ENCODE measurements at places on chromosomes 5 and 9. TPM values are rescaled to one million over a fixed set of nuclear protein-coding genes. Genes with fewer than 3 reads are reported as not detected.

DNA sequence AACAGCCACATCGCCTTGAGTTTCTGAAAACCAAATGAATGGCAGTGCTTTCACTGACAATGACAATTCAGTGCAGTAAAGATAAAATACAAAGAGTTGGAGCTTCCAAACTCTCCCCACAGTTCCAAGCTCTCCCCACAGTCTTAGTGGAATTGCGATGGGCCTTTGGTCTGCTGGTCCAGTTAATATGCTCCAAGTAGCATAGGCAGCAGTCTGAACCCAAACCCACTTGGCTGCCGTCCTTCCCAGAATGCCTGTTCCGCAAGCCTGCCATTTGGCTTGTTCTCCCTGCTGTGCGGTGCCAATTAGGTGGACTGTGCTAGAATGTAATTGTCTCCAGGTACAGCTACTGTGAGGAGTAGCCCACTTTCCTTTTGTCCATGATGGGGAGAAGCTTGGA, 250.1 kb downstream of the GOLPH3 start:
- no peaks in the 10 kb centered on the region for H3K4me1 ChIP-seq
- no peak overlapping the region for H3K27ac ChIP-seq
- no peaks in the 10 kb centered on the region for H3K36me3 ChIP-seq
- H3K27me3 ChIP-seq: no peaks in the 10 kb centered on the region

Gene PLAC8L1
- 2.0 TPM for total RNA-seq

DNA sequence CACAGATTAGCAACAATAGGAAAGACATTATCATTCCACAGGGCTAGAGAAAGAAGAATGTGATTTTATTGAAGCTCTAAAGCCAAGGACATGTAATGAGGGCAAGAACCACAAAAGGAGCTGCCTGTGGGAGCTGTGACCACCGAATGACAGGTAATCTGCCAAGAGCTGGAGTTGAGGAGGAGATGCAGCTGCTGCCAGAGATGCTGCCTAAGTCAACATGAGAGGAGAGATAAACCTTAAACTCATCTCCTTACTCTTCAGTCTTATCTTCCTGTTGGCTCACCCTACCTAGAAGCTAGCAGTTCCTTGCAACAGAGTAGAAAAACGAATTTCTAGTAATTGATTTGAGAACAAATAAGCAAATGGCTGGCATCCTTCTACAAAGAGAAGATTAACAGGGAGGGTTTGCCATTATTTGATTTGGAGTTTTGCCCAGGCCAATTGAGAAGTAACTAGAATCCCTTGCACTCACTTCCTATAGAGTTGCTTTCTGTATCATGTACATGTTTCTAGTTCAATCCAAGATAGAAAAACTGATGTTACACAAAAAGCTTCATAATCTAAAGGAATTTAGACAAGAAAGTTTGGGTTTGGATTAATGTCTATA, 539.2 kb downstream of the TLE1 start:
- H3K4me3 ChIP-seq: no peak overlapping the region
- no peak overlapping the region for H3K27ac ChIP-seq
- no peak for DNase-seq
- no peaks in the 10 kb centered on the region for H3K27me3 ChIP-seq
- no peaks in the 10 kb centered on the region for H3K36me3 ChIP-seq

Gene FGF10
- 10.9 TPM for total RNA-seq

Gene TMEM171
- total RNA-seq: 73.9 TPM

- H3K4me3 ChIP-seq: peak overlapping the region; percentile 77
- H3K4me1 ChIP-seq: peaks cover 4% of the 10 kb centered on the region
- no peak for DNase-seq
- peaks cover 4% of the 10 kb centered on the region for H3K36me3 ChIP-seq
- no peaks in the 10 kb centered on the region for H3K27me3 ChIP-seq
Observed at GRCh38 chr5:177447066-177447610, 524 bp downstream of the PRR7 start.

All from Peyer's patch (tissue), 4 donors.